Type B pancreatic cell (in vitro differentiated cells): ENCODE measurements at places on chromosomes 11 and 22. TPM values are rescaled to one million over a fixed set of nuclear protein-coding genes. Genes with fewer than 3 reads are reported as not detected.

DNA sequence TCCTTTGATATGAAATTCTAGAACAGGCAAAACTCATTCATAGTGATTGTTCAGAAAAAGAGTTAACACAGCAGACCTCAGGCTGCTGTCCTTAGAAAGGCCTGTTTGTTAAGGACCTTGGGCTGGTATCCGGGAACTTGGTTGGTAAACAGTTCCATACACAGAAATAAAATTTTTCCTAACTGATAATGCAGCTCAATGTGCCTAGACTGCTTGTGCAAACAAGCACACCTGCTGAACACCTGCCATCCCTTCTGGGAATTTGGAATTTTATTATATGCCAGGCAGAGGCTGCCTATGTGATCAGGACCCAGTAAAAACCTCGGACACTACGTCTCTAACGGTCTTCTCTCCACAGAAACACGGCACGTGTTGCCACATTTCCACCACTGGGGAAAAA lies 11.5 kb downstream of the THAP12 start:
- no peak for DNase-seq
- no peaks in the 10 kb centered on the region for H3K27me3 ChIP-seq

- no peak overlapping the region for H3K4me3 ChIP-seq
- DNase-seq: no peak
- no peak overlapping the region for H3K27ac ChIP-seq
- H3K36me3 ChIP-seq: no peaks in the 10 kb centered on the region
- no peaks in the 10 kb centered on the region for H3K4me1 ChIP-seq
These were observed 22.6 kb downstream of the FADD start for GRCh38 chr11:70225681-70226177.

The IL17REL gene
- total RNA-seq: 0.10 TPM in 1 of 2 replicates, not detected in the other

DNA sequence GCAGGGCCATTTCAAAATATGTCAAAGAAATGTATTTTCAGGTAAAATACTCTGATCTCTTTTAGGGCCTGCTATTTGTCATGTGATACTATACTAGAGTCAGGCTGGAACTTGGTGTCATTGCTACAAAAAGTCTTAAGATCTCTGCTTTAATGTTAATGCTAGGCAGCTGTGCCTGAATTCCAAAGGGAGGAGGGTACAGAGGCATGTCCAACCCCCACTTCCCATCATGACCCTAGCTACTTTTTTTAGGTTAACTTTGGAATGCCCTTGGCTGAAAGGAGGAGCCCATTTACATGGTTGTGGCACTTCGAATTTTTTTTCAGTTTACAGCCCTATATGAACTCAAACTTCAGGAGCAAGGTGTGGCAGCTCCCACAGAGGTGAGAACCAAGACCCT lies 58.1 kb downstream of the OSBP2 start:
- H3K36me3 ChIP-seq: no peaks in the 10 kb centered on the region
- no peaks in the 10 kb centered on the region for H3K4me1 ChIP-seq
- no peak overlapping the region for H3K27ac ChIP-seq

The CLTCL1 gene
- 2.4 and 11.6 TPM in 2 replicates for total RNA-seq
